ENCODE measurements at places on chromosomes 4 and X. TPM values are rescaled to one million over a fixed set of nuclear protein-coding genes. Genes with fewer than 3 reads are reported as not detected.

DNA sequence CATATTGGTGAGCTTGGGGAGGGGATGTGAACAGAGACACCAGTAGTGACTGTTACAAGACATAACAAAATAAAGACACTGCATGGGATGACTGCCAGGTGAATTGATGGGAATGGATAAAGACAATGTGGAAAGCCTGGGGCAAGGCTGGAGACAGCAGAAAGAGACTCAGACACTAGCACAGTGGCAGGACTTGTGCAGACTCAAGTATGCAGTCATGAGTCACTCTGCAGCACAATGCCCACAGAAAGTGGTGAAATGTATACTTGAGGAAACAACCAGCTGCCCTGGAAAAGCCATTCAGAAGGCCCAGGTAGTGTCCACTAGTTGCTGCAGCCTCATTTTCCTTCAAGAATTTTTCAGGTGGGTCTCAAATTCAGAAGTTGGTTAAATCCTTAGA lies 452.3 kb downstream of the MID1IP1 start:
- DNase-seq = peak; percentile 13

DNA sequence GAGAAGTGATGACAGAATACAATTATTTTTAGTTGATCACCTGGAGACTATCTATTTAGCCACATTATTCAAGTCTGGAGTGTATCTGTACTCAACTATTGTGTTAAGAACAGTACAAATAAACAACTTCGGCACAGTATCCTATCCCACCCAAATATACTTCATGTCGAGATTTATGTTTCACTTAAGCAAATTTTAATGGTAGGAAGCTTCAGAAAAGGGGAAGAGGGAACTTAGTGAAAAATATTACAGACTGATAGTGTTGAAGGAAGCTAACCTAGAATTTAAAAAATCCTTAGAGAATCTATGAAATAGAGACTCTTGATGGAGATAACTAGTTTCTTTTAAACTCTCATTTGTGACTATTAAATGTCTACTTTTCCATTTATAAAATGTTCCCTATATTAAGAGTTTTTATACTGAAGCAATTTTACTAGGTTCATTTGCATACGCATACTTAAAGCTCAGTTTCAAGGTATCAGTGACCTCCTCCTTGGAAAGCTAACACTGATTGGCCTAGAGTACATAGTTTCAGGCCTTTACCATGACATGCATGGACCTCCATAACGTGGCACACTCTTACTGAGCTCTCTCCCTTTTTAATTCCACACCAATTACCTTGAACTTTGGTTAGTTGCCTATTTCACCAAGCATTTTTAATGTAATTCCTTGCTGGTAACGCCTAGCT lies 197.7 kb downstream of the CAMK2D start:
- no peak for DNase-seq

TMEM144 gene
- 0.21 TPM for total RNA-seq

CPE gene
- total RNA-seq = not detected

DNA sequence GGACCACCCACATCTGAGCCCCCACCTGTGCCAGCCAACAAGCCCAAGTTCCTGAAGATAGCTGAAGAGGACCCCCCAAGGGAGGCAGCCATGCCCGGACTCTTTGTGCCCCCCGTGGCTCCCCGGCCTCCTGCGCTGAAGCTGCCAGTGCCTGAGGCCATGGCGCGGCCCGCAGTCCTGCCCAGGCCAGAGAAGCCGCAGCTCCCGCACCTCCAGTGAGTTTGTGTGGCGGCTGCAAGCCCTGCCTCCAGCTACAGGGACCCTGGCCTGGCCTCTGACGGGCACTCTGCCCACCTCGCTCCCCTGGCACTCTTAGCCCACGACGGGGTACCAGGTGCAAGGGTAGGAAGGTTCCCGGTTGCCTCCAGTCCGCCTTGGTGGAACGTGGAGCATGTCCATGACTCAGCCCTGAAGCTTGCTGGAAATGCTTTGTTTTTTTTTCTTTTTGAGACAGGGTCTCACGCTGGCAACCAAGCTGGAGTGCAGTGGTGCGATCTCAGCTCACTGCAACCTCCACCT lies 13.7 kb upstream of the ADD1 start:
- DNase-seq = no peak

Data from activated CD4-positive, alpha-beta T cell treated with anti-CD3 and anti-CD28 coated beads for 36 hours (primary cell).